ENCODE measurements at places on chromosomes 4 and X. TPM values are rescaled to one million over a fixed set of nuclear protein-coding genes. Genes with fewer than 3 reads are reported as not detected.
A peak's percentile ranks its signal among the peaks of the same experiment; 100 is the strongest.

DNA sequence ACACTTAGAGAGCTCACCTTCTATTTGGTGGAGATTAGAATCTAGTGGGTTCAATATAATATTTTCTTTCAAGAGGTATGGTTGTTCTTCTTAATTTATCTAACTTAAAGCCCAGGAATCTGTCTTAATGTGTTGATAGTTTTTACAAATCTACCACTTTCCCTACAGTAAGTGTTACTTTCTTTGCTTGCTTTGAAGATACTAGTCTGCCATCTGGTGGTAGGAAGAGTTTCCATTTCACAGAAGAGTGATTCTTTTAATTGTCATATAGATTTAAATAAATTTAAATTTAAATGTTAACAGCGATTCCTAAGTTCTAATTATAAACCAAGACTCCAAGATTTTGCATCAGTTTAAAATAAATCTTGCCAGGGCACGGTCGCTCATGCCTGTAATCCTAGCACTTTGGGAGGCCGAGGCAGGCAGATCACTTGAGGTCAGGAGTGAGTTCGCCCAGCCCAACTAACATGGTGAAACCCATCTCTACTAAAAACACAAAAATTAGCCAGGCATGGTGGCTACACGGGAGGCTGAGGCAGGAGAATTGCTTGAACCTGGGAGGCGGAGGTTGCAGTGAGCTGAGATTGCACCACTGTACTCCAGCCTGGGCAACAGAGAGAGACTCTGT lies 43.5 kb downstream of the NUDT9 start:
- peak; percentile 13 for DNase-seq

Gene CCNA2
- 106 TPM for total RNA-seq

Gene ADH4
- not detected for total RNA-seq

DNA sequence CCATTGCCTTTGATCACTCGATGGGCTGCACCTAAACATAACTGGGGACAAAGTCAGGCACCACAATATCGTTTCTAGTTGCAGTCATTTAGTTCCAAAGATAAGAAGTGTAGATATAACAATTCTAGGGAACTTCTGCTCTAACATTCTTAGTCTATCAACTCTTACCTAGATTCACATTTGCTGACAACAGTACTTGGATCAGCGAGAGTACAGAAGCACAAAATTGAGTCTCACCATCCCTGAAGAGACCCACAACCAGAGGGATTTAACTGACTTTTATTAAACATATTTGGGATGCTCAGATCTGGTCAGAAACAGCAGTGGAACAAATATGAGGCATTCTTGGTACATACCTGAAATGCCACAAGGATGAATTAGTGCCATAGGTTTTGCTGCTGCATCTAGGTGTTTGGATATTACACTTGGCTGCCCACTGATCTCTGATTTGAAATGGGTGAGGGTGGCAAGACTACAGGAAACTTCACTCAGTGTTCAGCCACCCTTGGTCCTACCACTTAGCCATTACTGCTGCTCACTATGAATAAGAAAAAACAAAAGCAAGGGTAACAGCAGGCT lies 28.9 kb upstream of the HUWE1 start:
- DNase-seq, result no peak

DNA sequence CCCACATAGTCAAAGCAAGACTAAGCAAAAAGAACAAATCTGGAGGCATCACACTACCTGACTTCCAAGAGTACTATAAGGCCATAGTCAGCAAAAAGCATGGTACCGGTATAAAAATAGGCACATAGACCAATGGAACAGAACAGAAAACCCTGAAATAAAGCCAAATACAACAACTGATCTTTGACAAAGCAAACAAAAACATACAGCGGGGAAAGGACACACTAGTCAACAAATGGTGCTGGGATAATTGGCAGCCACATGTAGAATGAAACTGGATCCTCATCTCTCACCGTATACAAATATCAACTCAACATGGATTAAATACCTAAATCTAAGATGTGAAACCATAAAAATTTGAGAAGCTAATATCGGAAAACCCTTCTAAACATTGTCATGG lies 819.3 kb upstream of the FRG1 start:
- DNase-seq, result no peak

DNA sequence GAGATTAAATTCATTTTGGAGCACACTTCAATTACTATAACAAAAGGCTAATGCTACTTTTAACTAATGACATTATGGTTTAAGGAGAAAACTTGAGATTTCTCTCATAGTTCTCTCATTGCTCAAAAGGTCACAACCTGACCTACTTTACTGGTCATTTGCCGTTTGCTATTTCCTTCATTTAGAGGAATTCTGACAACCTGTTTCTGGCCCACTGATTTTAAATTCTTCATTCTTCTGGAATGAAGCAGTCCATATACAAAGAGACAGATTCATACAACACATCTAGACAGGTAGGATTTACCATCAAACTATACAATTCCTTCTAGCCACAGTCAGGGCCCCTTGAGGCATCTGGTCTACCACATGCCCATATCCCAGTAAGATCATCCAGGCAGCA lies 14.2 kb downstream of the RNF150 start:
- DNase-seq, result no peak

- DNase-seq, result no peak
Measured at GRCh38 chr4:125322366-125322730, 7.6 kb downstream of the FAT4 start.

DNA sequence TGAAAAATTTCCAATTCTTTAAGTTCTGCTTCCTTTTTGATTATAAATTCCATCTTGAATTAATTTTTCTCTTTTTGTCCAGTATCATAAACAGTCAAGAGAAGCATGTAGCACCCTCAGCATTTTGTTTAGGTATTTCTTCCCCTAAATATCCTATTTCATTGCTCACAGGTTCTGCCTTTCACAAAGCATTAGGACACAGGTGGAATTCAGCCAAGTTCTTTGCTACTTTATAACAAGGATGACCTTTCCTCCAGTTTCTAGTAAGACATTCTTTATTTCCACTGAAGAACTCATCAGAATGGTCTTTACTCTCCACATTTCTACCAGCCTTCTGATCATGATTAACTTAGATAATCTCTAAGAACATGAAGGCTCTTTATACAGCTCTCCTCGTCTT lies 7.4 kb downstream of the SLC9B1 start:
- DNase-seq, result peak; percentile 83

- no peak for DNase-seq
Measured at GRCh38 chrX:33128048-33128805, 83.1 kb downstream of the DMD start.

DNA sequence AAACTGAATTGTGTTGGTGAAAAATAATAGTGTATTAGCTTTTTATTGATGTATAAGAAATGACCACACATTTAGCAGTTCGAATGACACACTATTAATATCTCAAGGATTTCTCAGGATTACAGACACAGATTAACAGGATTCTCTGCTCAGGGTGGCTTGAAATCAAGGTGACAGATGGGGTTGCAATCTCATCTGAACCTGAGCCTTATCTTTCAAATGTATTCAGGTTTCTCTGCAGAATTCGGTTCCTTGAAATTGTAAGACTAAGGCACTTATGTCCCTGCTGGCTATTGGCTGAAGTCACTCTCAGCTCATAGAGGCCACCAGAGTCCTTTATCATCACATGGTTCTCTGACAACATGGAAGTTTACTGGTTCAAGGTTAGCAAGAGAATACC lies 1780.1 kb downstream of the ARAP2 start:
- DNase-seq, result no peak

DNA sequence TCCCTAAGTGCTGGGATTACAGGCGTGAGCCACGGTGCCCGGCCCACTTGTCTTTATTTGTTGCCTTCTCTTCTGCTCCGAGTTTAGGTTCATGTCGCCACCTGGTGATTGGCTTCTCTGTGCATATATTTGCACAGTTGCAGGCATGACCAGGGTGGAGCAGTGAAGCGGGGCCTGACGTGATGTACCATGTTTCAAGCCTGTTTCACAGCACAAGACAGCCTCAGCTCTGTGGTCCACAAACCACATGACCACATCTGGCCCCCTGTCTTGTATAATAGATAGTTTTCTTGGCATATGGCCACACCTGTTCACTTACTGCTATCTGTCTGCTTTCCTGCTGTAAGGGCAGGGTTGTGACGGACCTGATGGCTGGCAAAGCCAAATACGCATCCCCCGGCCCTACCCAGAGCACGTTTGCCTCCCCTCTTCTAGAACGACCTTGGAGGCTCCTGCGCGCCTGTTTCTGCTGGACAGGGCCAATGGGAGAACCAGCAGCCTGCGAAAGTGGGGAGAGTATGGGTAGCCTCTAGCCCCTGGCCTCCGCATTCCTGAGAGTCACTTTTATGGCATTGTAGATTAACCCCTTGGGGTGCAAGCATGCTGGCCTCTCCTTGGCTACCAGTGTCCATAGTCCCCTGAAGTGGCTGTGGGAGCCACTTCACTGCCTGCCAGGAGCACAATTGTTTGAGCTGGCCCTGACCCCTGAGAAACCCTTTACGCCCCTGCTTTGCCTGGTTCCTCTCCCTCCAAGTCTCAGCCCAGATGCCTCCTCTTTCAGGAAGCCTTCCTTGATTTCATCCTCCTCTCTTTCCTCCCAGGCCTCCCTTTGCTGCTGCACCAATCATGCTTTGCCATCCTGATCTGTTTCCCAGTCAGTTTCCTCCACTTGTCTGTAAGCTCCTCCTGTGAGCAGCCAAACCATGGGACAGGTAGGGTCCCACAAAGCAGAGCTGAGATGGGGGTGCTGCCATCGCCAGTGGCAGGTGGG lies 6.0 kb upstream of the SH3TC1 start:
- DNase-seq, result no peak

- DNase-seq, result no peak
Measured at GRCh38 chr4:183772361-183772760, 113.3 kb downstream of the TRAPPC11 start.

Gene PRDM8
- 3.7 TPM for total RNA-seq

DNA sequence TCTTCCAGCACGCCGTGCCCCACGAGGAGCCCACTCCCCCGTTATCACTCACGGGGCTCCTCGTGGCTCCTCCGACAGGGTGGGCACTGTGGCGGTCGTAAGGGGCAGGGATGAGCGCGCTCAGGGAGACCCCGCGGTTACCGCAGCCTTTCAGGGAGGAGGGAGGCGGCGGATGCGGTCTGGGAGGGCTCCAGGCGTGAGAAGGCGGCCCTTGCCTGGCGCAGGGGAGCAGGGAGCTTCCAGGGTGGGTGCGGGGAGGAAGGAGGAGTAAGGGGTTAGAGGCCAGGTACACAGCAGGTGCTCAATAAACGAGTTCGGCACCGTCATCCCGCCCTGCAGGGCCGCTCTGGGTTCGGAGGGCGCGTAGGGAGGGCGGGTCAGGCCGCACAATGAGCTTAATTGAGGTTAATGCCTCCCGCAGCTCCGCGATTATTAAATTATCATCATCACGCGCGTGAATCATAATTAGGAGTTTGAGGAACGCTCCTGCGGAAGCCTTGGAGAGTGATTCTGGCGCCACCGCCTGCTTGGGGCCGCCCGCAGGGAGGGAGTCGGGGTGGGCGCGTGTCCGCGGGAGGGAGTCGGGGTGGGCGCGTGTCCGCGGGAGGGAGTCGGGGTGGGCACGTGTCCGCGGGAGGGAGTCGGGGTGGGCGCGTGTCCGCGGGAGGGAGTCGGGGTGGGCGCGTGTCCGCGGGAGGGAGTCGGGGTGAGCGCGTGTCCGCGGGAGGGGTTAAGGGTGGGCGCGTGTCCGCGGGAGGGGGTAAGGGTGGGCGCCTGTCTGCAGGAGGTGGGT lies 7.6 kb upstream of the NKX1-1 start:
- DNase-seq, result no peak

Data from epithelial cell of proximal tubule (primary cell).